ENCODE measurements at places on chromosomes 2 and 18.

- DNase-seq, result no peak
Observed at GRCh38 chr18:54239601-54240000, 15.1 kb upstream of the MBD2 start.

- DNase-seq, result no peak
Observed at GRCh38 chr2:168189835-168190569, 57.4 kb downstream of the STK39 start.

DNA sequence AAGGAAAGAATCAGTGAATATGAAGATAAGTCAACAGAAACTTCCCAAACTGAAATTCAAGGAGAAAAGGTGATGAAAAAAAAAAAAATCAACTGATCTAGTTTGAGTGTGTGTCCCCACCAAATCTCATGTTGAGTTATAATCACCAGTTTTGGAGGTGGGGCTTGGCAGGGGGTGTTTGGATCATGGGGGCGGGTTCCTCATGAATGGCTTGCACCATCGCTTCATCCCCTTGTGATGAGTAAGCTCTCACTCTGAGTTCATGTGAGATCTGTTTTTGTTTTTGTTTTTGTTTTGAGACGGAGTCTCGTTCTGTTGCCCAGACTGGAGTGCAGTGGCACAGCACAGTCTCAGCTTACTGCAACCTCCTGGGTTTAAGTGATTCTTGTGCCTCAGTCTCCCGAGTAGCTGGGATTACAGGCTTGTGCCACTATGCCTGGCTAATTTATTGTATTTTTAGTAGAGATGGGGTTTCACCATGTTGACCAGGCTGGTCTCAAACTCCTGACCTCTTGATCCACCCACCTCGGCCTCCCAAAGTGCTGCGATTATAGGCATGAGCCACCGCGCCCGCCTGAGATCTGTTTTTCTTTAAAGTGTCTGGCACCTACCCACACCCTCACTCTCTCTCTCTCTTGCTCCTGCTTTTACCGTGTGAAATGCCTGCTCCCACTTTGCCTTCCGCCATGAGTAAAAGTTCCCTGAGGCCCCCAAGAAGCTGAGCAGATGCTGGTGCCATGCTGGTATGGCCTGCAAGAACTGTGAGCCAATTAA is 4.0 kb upstream of the SLC66A2 start:
- DNase-seq, result no peak

DNA sequence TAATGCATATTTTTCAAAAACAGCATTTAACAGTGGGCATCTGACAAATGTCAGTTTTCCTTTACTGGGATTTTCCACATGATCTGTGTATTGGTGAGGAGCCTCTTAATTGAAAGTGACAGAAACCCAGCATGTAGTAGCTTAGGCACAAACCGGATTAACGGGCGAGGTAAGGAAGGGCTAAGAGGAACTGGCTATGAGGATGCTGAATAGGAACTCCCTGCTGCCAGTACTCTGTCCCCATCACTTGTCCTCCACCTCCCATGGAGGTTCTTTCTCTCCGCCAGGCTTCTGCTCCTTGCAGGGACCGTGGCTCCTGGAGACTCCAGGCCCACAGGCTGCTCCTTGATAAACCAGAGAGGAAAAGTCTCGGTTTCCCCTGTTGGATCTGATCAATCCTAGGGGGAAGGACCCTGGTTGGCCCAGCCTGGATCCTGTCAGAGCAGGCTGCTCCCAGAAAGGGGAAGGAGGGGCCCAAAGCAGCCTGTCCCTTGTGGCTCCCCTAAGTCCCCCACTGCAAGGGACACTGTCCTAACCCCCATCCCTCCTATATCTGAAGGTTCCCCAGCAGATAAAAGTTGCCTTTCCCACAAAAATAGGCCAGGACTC is 10.3 kb downstream of the TEX44 start:
- DNase-seq, result no peak

DNA sequence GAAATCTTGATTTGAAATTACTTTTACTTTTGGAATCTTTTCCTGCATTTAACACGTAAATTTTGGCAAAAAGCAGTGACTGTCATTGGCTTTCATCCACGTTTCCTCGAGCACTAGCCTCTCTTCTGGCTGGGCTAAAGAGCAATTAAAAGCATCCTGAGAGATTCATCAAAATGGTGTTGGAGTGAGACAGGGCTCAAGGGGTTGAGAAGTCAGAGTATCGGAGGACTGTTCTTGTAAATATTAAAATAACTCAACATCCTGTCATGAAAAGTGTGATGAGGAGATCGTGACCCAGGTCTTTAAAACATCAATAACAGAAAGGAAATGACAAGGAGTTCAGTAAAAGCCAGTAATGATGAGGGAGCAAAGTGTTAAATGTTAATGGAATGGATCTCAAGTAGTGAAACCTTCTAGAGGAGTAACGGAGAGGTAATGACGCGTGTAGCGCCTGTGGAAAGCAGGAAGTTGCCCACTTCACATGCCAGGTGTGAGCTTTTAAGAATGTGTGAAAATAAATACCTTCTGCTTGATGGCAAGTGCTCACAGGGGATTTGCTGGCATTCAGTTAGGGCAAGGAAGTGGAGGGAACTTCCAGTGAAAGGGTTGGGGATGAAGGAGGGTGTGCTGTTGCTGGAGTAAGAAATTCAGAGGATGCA is 754.4 kb downstream of the ADCYAP1 start:
- no peak for DNase-seq

DNA sequence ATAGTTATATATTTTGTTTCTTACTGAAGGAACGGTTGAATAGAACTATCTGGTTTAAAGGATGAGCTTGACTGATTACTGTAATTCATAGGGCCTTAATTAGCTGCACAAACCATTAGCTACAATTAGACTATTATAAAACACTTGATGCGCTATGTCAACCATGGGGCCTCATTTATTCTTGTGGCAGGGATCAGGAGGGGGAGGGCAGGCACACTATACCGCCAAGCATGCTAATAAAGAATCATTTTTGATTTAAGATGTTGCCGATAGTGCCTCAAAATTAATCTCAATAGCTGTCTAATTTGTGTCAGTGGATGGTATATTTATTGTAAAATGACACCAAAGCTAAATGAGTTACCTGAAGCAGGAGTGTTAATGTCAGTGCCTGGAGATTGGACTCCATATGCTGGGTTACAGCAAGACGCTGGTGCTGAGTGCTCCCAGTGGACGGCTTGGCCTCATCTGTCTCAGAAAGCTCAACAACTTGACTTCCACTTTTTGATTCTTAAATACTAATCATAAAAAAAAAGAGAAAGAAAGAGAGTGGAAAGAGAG is 1007.0 kb upstream of the CELF4 start:
- DNase-seq, result no peak

DNA sequence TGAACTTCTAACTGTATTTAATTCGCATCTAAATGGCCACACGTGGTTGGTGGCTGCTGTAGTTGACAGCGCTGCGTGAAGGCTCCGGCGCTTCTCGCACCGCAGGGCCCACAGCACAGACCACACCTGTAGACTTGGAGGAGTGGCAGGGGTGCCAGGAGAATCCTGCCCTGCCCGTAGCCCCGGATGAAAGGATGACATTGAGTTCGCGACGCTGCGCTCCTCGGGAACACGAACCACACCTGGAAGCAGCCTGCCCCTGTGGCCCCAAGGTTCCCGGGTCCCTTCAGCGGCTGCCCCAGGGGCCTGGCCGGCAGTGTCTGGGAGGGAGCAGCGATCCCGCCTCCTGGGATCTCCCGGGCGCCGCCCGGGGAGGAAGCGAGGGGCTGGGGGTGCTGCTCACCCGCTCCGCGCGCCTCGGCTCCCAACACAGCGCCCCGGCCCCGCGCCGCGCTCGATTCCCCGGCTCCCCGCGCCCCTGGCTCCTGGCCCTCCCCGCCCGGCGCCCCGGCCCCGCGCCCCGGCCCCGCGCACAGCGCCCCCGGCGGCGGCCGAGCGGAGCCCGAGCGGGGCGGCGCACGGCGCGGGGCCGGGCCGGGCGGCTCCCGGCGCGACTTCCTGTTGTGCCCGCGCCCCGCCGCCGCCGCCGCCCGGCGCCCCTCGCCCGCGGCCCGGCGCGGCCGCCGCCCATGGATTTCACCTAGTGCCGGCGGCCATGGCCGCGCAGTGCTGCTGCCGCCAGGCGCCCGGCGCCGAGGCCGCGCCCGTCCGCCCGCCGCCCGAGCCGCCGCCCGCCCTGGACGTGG is at the start of gene RNPEPL1:
TSS of gene RNPEPL1 (plus strand) at position 613 of the 806 bp plus-strand sequence. CDS start at position 716, 103 bp downstream.
- no peak for DNase-seq

GRCh38 chr2:240948905-240949790 is 43.0 kb downstream of the CROCC2 start:
- no peak for DNase-seq

GRCh38 chr18:48161191-48161910 is 230.9 kb upstream of the SMAD2 start:
- peak; percentile 31 for DNase-seq

DNA sequence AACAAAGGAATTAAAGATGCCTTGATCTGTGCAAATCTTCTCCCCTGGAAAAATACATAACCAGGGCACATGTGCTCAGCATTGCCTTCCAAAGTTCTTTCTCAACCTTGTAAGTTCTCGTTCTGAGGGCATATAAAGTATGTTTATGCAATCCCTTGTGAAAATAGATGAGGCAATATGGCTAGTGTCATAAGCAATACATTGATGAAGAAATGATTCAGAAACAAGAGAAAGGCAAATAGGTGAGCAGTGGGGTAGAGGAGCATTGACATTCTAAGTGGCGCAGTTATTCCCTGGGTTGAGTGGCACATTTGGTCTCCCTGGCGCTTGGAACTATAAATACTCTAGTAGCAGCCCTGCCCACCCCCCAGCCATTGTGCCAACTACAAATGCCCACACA is 57.4 kb upstream of the PGAP1 start:
- DNase-seq, result no peak

GRCh38 chr2:60416221-60417008 is 137.0 kb downstream of the BCL11A start:
- DNase-seq, result no peak

GRCh38 chr18:59799383-59800015 is 100.3 kb upstream of the PMAIP1 start:
- DNase-seq, result peak; percentile 64

DNA sequence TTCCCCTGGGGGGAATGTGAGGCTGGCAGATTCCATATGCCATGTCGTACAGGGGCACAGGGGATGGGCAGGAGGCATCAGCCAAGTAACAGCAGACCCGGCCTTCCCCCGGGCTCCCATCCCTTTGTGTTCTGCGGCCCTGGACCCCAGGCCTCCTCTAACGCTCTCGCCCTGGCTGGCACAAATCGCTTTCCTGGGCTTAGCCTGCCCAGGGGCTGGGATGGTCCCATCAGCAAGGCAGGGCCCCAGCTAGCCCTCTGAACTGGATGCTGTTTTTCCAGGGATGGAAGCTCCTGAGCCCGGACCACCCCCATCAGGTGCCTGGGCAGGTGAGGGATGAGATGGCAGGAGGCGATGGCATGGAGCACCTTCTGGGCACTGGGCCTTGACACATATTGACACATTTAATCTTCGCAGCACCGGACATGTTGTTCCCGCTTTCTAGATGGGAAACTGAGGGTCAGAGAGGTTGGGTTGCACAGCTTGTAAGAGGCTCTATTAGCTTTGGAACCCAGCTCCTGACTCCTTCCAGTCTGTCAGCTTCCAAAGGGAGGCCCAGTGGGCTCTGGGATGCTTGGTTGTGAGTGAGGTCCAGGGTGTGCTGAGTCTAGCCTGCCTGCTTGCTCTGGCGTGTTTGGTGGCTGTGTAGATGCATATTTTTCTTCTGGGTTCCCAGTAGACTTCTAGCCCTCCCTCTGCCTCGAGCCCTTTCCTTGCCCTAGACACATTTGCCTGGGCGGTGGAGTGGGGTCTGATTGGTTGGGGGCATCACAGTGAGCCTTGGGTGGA is 40.3 kb downstream of the GLI2 start:
- DNase-seq, result no peak

GRCh38 chr2:150465703-150466569 is 21.5 kb downstream of the RND3 start:
- DNase-seq, result no peak

DNA sequence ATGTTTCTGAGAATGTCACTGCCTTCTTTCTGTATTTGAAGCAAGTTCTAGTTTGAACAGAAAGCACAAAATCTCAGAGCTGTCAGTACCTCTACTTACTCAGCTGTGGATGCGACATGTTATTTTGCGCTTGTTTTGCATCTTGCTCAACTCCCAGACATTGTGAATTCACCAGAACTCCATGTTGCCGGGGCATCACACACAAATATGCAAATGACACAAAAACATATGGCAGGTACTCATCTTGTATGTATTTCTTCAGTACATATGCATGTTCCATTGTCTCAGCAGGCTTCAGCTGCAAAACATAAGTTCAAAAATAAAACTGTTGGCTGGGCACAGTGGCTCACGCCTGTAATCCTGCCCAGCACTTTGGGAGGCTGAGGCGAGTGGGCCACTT is 30.8 kb downstream of the ADCY3 start:
- DNase-seq, result no peak

DNA sequence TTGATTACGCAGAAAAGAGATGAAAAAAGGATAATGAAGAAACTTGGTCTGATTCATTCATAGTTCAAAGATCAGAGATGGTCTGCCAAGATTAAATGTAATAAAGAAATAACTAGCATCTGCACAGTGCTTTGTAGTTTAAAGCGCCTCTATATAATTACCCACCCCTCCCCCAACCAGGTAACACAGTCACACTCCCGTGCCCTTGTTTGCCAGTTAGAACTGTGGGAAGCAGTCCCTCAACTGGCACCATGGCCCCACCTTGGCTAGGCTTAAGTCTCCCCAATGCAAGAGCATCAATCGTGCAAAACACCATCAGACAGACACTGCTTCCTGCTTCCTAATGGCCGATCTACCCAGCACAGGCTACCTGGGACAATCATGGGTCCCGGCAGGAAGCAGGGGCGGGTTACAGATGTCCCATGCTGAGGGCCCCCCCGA is 11.6 kb downstream of the ADCY3 start:
- no peak for DNase-seq

DNA sequence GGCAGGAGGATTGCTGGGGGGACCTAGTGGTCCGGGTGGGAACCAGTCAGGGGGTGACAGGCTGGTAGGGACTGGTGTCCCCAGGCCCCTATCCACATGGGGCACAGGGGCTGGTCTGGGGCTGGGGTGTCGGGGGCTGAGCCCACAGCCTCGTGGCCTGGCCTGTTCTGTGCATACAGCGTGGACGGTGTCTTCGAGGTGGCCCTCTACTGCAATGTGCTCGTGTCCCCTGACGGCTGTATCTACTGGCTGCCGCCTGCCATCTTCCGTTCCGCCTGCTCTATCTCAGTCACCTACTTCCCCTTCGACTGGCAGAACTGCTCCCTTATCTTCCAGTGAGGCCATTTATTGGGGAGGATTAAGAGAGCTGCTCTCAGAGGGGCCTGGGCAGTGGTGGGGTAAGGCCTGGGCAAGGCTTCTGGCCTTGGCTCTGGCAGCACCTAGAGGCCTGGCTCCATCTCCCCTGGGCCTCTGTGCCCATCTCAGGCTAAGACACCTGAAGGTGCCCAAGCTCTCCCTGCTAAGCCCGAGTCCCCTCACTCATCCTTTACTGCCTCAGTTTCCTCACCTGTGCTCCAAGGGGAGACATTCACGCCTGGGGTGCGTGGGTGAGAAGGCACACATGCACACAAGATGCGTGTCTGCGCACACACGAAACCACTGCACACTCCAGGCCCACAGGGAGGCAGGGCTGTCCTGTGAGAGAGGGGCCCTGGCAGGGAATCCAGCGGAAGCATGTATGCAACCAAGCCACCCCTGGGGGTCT is 1.9 kb downstream of the CHRNG start:
- no peak for DNase-seq
